ENCODE measurements at places on chromosomes 4 and X. TPM values are rescaled to one million over a fixed set of nuclear protein-coding genes. Genes with fewer than 3 reads are reported as not detected.

Gene CCNQ
- total RNA-seq, result 36.3 TPM

Gene TLR3
- total RNA-seq, result 3.5 TPM

Gene CXCL3
- total RNA-seq, result 4.9 TPM

Gene RHOXF1
- not detected for total RNA-seq

Gene PRMT9
- 3.5 TPM for total RNA-seq

Gene SPOCK3
- not detected for total RNA-seq

Gene MAGEA12
- total RNA-seq, result not detected

Gene PCDH11X
- total RNA-seq, result 27.2 TPM

Gene PGRMC1
- 105 TPM for total RNA-seq

Gene LGI2
- 3.7 TPM for total RNA-seq

Gene NUDT10
- total RNA-seq, result 3.8 TPM

Gene ABCD1
- 40.6 TPM for total RNA-seq

Gene PRAF2
- total RNA-seq, result 25.7 TPM

Gene CYLC1
- not detected for total RNA-seq

Gene POU3F4
- not detected for total RNA-seq

Gene LAMTOR3
- total RNA-seq, result 29.5 TPM

Gene NIPAL1
- total RNA-seq, result 0.68 TPM

Gene ADH5
- 180 TPM for total RNA-seq

Gene MND1
- total RNA-seq, result not detected

Gene PGAM4
- total RNA-seq, result not detected

Gene EXOC1L
- total RNA-seq, result not detected

Gene PRRG1
- total RNA-seq, result 15.2 TPM

Gene RADX
- 0.81 TPM for total RNA-seq

Gene AR
- total RNA-seq, result 22.0 TPM

Gene PDE6B
- 1.8 TPM for total RNA-seq

Gene USP53
- 208 TPM for total RNA-seq

Gene CFAP47
- total RNA-seq, result not detected

Gene CDKL2
- 3.1 TPM for total RNA-seq

Gene NONO
- 243 TPM for total RNA-seq

Gene SYN1
- 0.27 TPM for total RNA-seq

Gene CXCL6
- total RNA-seq, result not detected

Gene ABLIM2
- total RNA-seq, result 28.6 TPM

Gene IDS
- 204 TPM for total RNA-seq

Gene BLOC1S4
- total RNA-seq, result 27.4 TPM

Gene MXD4
- total RNA-seq, result 105 TPM
